Fibroblast of skin of scalp (primary cell): ENCODE measurements at places on chromosomes 7 and 10.

DNA sequence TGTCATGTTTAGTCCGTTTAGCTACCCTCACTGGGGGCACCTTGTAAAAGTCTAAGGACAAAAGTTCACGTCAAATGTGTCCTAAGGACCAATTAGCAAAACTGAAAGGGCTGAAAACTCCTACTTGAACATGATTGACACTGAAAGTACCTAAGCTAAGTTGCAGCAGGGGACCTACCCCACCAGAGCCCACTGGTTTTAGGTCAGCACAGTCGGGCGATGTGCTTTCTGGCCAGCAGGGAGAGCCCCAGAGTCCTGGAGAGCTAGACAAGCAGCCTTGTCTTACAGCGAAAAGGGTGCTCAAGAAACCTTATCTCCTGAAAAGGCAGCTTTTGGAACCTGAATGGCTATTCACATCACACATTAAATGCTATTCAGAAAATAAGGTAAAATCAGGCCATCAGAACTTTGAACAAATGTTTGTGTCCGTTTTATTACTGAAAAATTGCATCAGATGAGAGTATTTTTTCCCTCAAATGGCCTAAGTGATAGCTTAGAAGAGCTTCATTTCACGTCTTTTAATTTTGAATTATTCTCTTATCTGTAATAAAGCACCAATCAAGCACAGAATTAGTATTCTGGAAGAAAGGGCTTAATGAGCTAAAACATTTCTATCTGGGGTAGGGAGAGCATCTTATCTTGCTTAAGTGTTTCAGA is 52.2 kb upstream of the MKI67 start:
- DNase-seq = no peak

- no peak for DNase-seq
These were observed 21.3 kb upstream of the AMZ1 start for GRCh38 chr7:2666588-2667250.

- DNase-seq = peak; percentile 66
These were observed 174.9 kb upstream of the NRP1 start for GRCh38 chr10:33509231-33509831.

DNA sequence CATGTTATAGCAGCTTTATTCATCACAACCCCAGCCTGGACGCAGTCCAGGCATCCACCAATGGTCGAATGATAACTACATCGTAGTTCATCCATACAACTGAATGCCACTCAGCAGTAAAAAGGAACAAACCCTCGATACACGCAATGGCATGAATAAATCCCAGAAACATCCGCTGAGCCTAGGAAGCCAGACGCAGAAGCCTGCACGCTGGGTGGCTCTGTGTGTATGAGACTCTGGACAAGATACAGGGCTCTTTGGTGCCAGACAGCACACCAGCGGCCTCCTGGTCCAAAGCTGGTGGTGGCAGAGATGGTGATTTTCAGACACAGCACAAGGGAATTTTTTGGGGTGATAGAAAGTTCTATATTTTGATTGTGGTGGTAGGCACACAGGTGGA is 10.0 kb upstream of the CRYGN start:
- DNase-seq = no peak

GRCh38 chr10:37704566-37704965 is 152.8 kb downstream of the ZNF248 start:
- no peak for DNase-seq

- DNase-seq = no peak
These were observed 1.3 kb downstream of the AFAP1L2 start for GRCh38 chr10:114402871-114403540.

- peak; percentile 87 for DNase-seq
These were observed 212.0 kb downstream of the MAGI2 start for GRCh38 chr7:79241288-79242060.

DNA sequence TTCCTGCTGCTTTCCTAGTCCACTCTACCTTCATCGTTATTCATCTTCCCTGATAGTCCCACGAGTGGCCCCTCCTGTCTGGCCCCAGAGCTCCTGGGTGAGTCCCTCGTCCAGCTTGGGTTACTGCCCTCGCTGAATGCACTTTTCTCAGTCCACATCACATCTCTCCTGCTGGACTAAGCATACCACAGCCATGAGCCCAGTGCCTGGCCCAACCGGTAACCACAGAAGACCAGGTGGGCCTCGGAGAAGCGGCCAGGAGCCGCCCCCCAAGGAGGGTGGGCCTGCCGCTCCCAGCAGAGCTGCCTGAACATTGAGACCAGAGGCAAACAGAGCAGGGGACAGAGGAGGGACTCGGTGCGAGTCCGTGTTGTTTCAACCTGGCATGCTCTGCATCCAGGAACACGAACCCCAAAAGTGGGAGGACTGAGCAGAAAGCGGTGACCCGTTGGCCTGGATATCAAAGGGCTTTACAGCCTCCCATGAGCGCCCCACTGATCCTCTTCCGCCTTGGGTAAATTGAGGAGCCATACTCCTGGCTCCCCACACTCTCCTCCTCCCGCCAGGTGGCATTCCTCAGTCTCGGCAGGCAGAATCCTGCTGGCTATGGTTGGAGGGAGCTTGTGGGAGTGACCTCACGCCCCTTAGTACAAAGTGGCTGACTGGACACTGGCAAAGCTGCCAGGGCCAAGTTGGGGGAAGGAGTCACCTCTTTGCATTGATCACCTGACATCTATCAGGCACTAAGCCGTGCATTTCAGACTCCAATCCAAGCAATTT is 13.3 kb downstream of the TMEM72 start:
- DNase-seq = no peak

- DNase-seq = peak; percentile 60
These were observed 24.5 kb upstream of the KLF14 start for GRCh38 chr7:130758429-130759056.

- DNase-seq = no peak
These were observed 704 bp upstream of the ANTXRL start for GRCh38 chr10:46285966-46286620.

DNA sequence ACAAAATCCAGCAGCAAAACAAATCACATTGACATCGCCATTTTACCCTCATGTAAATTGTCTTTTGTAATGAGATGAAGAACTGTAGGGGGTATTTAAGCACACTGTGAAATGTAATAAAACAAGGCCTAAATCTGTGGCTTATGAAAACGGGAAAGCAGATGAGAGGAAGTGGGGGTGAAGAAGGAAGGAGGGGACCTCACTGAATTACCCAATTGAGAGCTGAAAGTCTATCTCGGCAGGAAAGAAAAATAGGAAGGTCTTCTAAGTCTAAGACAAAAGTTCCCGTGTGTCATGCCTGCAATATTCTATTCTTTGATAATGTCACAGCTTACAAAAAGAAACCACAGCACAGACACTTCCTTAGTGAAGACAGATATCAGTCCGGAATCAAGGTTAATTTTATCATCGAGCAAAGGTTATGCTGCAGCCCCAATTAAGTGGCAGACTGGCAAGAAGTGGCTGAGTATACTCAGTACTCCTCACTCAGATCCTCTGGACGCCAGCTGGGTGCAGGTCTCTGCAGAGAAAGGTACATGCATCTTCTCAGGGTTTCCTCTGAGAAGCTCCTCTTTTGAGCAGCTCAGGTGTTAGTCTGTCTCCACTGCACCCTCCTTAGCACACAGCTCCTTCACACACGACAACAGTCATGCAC is 239.7 kb downstream of the FANK1 start:
- DNase-seq = no peak

GRCh38 chr7:43756368-43757072 is 2.0 kb upstream of the BLVRA start:
- DNase-seq = peak; percentile 89

GRCh38 chr7:111953611-111954010 is 252.6 kb downstream of the DOCK4 start:
- DNase-seq = peak; percentile 24

- DNase-seq = peak; percentile 31
These were observed 19.3 kb downstream of the AP5Z1 start for GRCh38 chr7:4794591-4795350.

- no peak for DNase-seq
These were observed 15.3 kb upstream of the LRRC61 start for GRCh38 chr7:150307904-150308303.

GRCh38 chr10:84292502-84292901 is 35.9 kb upstream of the CCSER2 start:
- no peak for DNase-seq

GRCh38 chr10:62657244-62657835 is 147.2 kb upstream of the ADO start:
- DNase-seq = no peak

DNA sequence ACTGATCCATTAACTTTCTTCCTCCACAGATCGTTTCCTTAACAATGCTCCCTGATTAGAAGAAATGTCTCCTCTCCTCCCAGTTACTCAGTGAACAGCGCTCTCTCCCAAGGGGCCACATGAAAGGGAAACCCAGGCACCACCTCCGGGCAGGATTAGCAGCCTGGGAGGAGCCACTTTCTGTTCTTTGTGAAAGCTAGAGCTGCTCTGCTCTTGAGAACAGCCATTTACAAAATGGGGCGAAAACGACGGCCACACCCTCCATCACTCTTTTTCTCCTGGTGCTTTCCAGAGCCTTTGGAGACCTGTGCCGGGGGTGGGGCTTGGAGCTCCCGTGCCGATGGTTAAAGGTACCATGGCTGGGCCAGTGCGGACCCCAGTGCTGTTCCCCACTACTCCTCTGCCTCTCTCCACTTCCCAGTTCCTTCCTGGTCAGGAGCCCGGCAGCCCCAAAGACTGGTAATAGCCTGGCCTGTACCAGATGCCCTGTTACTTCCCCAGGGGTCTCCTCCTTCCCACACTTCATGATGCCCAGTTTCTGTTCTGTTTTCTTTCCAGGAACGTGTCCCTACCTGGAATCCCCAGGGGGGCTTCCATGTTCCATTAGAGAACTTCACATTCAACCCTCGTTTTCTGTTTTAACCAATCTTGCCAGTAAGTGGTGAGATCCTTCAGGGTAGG is 402.9 kb upstream of the GALNT17 start:
- DNase-seq = no peak

DNA sequence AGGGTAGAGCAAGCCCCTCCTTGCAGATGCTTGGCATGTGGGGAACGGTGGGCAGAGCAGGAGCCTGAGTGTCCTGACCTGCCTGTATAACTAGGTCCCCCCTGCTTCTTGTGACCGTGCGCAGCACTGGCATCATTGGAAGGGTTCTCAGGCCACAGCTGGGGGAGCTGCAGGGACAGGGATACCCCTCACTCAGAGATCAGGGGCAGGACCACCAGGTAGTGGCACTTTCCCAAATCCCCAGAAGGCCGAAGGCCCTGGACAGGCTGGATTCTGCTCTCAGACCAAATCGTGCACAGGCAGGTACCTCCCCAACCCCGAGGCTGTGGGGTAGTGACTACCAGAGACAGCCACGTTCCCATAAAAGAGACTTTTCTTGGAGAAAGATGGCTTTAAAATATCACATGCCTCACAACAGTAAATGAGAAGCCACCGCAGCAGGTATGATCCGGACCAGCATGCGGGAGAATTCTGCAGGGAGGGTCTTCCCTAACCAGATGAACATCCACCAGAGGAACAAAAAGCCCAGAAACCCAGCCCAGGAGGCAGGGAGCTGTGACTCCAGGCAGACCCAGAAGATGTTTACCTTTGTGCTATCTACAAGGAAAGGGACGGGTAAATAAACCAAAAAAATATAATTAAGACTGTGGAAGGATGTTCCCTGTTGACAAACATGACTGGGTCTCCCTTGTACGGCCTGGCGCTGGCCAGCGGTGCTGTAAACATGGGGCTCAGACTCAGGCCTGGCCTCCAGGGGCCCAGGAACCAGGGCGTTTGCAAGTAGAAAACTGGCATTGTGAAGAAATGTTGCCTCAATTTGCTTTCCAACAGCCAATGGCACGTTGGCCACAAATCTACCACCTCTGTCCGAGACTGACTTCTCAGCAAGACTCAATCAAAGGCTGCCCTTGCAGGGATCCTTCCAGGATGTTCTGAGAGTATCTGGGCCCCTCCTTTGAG is 180.0 kb downstream of the TNS3 start:
- DNase-seq = no peak

DNA sequence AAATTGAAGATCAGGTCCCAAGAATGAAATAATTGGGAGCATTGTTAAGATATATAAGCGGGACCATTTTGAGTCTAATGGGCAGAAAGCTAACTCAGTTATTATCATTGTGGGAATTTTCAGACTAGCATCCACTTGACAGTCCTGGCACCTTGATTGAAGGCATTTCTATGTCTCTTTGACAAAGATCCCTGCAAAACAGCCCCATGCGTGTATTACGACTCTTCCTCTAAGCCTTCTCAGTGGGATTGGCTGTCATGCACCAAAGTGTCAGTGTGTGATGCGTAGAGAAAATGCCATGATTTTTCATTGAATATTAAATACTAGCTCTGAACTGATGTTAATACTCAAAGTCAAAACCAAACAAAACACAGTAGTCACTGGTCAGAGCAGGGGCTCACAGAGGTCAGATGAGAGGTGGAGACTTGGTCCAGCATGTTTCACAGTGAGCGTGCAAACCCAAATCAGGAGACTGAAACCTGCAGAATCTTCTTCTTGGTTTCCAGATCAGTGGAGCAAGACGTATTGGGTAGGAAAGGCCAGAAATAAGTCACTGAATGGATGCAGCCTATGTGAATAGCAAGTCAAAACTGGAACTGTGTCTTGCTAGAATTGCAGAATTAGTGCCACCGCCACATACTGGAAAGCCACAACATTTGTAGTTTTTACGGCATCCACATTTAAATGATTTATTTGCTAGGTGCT is 303.6 kb upstream of the AKR1E2 start:
- no peak for DNase-seq

DNA sequence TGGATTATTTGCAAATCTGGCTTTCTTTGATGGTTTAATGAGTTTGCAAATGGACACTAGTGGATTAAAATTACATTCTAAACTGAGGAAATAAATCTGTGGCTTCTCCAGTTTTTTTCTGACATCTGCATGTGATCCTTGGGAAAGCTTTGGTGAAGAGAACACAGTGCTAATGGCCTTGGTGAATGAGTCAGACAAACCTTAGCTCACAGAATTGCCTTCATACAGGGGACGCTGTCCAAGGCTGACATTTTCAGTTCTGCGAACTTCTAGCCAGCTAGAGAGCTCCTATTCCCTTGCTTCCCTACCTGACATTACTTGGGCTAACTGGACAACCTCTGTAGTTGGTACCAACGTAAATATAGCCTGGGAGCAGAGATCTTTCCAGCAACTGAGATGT is 21.2 kb downstream of the BMPER start:
- no peak for DNase-seq

GRCh38 chr10:30705625-30706149 is 76.1 kb upstream of the LYZL2 start:
- no peak for DNase-seq

DNA sequence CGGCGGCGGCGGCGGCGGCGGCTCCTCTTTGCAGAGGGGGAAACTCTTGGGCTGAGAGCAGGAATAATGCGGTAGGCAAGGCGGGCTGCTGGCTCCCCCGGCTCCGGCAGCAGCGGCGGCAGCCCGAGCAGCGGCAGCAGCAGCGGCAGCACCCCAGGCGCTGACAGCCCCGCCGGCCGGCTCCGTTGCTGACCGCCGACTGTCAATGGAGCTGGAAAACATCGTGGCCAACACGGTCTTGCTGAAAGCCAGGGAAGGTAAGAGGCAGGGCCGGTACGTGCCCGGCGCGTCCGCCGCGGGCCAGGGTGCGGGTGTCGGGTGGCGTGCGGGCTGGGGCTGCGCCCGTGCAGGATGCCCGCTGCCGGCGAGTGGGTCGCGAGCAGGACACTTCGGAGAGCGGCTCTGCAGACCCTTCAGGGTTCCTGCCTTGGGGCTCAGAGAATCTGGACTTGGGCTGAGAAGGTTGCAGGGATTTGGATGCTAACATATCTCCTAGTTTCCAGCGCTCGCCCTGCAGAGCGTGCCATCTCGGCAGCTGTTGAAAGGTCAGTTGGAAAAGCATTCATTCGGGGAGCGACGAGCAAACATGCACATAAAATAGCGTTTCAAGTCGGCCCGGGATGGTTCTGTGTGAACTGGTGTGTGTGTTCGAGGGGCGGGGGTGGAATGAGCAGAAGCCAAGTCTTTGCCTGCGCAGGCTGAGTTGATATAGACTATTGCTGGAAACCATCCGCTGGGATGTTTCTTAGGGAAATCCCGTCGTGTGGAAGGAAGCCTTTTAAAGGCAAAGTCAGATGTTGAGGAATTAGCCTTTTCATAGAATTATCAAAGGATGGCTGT is 562 bp downstream of the GRK5 start:
- DNase-seq = peak; percentile 60
